ENCODE measurements at places on chromosomes 16 and 17.

DNA sequence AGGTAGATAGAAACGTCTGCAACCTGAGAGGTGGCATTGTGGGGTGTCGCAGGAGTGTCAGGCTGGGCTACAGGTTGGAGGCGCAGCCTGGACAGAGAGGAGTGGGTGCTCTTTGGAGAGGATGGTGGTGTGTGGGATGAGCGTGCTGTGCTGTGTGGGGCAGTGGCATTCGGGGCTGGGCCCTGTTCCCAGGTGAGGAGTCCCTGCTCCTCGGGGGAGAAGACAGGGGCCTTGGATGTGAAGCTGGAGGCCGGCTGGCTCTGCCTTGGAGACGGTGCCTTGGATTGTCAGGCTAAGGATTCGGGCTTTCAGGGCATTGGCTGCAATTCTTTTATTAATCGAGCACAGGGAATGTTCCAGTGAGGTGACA lies 69.3 kb downstream of the BANP start:
- no peak for DNase-seq

DNA sequence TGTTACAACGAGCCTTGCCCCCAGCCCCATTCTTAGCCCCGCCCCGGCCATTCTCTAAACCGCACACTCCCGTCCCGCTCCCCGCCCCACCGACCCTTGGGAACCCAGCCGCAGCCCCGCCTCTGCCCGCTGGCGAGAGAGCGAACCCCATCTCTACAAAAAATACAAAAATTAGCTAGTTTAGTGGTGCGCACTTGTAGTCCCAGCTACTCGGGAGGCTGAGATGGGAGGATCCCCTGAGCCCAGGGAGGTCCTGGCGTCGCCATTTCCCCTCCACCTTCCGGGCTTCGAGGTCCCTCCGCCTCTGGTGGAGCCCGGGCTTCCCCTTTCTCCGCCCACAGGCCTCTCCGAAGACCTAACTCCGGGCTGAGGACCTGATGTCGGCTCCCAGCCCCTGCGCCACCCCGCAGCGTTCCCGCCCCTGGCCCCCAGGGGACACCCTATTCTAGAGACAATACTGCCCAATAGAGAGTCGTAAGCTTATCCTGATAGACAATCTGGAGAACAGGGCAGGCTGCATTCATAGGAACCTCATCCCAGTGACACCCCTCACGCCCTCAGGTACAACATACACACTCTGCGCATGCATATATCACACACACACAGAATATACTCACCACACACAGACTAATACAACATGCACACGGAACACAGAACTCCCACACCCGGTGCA lies 480 bp upstream of the PROCA1 start:
- DNase-seq: peak; percentile 65

DNA sequence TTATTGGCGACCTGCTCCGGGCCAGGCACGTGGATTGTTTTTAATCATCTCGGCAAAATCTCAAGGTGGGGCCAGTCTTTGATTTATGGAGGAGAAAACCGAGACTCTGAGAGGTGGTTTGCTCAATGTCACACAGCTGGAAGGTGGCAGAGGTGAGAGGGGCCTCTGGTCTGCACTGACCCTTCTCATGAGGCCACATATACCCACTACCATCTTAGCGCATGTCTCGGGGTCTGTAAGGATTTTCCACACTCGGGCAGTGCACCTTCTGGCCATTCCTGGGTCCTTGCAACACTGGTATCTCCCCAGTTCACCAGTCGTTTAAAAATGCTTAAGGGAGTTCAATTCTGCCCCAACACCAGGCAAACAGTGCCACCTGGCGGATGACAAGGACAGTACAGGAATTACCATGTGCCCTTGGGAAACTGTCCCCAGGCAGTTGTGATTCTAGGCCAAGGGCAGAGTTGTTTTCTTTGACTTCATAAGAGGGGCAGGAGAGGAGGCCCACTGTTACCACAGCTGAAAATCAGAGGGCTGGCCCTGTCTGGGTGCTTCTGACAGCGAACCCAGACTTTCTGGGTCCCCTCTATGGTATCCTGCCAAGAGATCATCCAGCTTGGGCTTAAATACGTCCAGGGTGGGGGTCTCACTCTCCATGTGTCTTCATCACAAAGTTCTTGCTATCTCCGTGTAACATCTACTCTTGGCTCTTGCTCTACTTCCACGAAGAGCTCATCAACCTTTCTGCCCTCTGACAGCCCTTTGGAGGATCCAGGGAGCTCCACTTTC lies 39.4 kb upstream of the RAI1 start:
- peak; percentile 79 for DNase-seq

GRCh38 chr17:51933647-51934046 lies 224.9 kb downstream of the CA10 start:
- DNase-seq: no peak

DNA sequence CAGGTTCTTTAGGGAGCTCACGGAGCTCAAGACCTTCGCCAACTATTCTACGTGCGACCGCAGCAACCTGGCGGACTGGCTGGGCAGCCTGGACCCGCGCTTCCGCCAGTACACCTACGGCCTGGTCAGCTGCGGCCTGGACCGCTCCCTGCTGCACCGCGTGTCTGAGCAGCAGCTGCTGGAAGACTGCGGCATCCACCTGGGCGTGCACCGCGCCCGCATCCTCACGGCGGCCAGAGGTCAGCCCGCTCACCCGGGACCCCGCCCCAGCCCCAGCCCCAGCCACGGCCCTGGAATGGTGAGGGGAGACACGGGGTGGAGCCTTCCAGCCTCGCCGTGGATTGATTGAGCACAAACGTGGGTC lies 13.5 kb downstream of the SARM1 start:
- DNase-seq: no peak

- no peak for DNase-seq
Measured at GRCh38 chr17:38657824-38658740, 16.7 kb downstream of the EPOP start.

DNA sequence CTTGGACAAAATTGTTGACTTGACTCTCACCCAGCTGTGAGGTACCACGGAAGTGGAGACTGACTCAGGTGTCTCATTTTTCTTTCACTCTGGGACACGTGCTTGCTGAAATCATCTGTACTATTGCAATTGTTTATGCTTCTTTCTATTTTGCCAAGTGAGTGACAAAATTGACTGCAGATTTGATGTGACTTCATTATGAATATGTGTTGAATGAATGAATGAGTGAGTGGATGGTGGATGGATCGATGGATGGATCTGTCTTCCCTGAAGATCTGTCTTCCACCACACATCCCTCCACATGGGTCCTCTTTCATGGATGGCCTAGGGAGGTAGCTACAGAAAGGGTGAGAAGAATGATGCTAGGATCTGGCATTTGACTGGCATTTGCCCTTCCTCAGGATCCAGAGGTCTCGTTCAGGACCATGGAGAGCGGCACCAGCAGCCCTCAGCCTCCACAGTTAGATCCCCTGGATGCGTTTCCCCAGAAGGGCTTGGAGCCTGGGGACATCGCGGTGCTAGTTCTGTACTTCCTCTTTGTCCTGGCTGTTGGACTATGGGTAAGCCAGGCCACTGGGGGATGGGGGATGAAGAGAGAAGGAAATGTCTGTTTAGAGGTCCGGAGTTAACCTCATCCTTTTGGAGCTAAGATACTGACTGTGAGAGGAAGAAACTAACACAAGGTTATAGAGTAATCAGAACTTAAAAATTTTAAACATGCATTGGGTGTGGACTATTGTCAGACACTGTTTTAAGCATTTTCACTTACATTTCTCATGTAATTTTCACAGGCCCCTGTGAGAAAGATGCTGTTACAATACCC lies 12.7 kb downstream of the SLC5A11 start:
- DNase-seq: peak; percentile 31

DNA sequence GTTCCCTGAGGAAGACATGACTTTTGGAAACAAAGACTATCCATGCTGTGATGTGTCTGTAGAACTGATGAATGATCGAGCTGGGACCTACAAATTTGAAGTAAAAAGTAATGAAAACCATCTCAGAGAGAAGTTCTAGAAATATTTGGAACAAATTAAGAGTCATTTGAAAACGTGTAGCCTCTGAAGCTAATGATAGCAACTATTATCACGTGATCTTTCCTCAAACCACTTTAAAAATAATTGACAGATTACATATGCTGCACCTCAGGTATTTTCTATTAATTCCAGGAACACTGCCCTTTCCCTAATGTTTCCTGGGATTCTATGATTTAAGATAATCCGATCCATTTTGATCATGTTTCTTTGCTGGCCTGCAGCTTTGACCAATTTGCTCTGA lies 990.3 kb downstream of the CDH8 start:
- DNase-seq: no peak

GRCh38 chr17:71315568-71315967 lies 805.3 kb upstream of the SOX9 start:
- DNase-seq: no peak

GRCh38 chr17:34827008-34827407 lies 134.3 kb downstream of the CCT6B start:
- no peak for DNase-seq

DNA sequence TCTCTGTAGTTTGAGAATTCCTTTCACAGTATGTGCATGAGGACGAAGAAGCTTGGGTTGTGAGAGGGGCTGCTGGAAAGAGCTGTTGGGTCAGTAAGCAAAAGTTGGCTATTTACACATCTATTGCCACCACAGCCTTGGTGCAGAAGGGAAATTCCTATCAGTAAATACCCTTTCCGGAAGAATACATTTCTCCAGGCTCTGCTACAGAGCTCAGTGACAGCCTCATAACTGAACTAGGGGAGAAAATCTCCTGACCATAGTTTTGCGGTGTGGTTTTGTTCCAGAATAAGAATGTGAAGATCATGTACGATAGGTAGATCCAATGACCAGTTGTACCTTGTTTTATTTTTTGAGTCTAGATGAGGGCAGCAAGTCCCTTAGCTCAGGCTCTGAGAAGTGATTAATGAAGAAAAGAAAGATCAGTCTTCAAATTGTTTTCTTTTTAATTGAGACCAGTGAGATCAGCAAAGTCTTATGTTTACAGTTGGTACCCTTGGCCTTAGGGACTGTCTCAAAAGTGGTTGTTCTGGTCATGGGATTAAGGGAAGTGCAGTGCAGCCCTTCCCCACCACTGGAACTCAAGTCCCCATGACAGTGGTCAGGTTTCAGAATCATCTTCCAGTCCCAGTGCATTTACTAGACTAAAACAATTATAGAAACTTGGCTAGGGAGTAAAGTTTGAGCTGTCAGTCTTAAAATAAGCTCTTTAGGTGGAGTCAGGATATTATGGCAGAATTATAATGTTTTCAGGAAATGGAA lies 123.5 kb downstream of the PHKB start:
- DNase-seq: no peak

DNA sequence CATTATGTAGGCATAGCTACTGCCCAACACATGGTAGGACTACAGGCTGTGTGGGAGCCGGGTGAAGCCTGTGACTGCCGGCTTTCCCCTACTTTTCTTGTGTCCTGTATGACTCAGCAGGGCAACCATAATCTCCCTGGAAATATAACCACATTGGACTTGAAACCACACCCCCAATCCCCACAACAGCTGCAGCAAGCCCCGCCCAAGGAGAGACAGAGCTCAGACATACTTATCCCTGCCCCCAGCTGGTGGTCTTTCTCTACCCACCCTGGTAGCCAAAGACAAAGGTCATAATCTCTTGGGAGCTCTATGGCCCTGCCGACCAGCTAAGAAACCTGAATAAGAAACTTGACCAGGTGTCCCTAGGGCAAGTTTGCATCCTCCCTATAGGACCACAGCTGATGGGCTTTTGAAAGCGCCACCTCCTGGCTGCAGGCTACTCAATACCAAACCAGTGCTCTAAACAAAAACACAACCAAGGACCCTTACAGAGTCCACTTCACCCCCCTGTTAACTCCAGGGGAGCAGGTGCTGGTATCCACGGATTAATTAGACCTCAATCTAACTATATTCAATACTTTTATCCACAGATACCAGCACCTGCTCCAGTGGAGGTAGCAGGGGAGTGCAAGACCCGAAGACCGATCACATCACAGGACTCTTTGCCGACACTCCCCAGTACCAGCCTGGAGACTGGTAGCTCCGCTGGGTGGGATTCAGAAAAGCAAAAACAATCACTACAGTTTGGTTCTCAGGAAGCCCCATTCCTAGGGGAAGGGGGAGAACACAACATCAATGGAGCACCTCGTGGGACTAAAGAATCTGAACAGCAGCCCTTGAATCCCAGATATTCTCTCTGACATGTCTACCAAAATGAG lies 91.2 kb downstream of the IRX5 start:
- no peak for DNase-seq

GRCh38 chr16:57969451-57970123 lies 1.3 kb downstream of the CNGB1 start:
- DNase-seq: no peak

DNA sequence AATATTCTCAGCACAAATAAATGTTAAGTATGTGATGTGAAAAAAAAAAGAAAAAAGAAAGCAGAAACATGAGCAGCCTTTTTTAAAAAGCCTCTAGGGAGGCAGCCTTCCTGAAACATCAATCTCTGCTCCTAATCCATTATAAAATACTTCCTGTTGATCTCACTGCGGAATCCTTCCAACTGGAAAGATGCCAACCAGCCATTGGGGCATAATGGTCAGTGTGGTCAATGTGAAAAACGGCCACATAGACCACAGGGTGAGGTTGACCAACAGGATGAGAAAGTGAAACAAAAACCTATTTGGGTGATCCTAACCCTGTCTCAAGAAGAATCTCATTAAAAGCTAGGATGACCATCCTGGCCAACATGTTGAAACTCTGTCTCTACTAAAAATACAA lies 26.1 kb upstream of the ABCA8 start:
- DNase-seq: no peak

GRCh38 chr16:2250652-2251295 lies 613 bp downstream of the ECI1 start:
- DNase-seq: peak; percentile 36

DNA sequence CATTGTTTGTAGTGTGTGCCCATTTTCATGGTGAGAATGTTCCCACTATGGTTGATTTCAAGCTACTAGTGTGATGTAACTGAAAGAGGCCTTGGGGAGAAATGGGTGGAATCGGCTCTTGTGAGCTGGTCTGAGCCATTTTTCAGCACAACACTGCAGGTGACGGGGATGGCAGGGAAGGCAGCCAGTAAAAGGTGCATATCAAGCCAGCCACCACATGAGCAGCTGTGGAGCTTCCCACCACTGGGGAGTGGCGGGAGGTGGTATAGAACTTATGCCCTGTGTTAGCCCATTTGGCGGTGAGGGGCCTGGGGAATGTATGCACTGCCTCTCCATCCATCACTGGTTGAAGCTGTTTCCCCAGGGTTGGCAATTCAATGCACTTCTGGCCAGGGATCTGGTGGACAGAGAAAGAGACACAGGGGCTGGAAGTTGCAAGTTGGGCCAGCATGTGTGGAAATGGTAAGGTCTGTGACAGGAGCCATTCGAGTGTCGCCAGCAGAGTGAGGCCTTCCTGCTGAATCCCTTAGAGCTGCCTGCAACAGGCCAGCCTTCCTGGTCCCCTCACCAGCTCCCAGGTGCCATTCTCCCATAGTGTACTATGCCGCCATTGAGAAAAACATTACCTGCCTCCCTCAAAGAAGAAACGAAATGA lies 31.7 kb upstream of the BRD7 start:
- DNase-seq: no peak

DNA sequence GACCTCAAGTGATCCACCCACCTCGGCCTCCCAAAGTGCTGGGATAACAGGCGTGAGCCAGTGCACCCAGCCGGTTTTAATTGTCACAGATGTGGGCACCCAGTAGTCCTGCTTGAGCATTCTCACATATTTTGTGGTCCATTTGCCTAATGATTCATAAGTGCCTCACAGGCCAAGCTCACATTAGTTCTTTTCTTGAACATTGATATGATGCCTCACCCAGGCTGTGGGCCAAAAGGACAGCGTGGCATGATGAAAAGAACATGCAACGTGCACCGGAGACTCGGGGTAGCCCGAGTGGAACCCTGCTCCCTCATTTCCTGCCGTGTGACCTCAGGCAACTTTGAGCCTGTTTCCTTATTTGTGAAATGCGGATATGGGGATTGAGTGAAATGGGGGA lies 181.9 kb downstream of the SNX29 start:
- DNase-seq: no peak

Data from stimulated activated CD4-positive, alpha-beta T cell treated with anti-CD3 and anti-CD28 coated beads, Interleukin-12 subunit alpha, Interleukin-12 subunit beta, amount 100 ng/mL, for 4 hours (primary cell).